ENCODE measurements at places on chromosomes 11 and 22.
A peak's percentile ranks its signal among the peaks of the same experiment; 100 is the strongest.

DNA sequence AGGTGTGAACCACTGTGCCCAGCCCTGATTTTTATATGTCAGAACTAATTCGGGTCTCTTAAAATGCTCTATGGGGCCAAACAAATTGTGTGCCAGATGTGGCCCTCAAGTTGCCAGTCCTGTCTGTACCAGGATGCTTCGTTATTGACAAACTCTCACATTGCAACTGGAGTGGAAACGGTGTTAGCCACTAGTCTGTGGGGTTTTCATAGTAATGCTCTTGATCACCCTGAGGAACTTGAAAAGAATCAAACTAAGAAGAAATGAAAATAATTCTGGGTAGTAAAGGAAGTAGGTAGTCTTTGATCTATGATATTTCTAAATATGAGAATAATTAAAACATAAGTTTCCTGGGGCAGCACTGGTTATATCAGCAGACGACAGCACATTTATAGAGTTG, 67.3 kb upstream of the ADSL start:
- no peak for DNase-seq

- DNase-seq, result no peak
These were observed 52.4 kb upstream of the CDON start for GRCh38 chr11:126115127-126115495.

- DNase-seq, result no peak
These were observed 38.6 kb downstream of the TMEM135 start for GRCh38 chr11:87076260-87076783.

- no peak for DNase-seq
These were observed 10.8 kb downstream of the ST3GAL4 start for GRCh38 chr11:126366064-126366822.

- DNase-seq, result no peak
These were observed 5.4 kb downstream of the ATXN10 start for GRCh38 chr22:45677063-45677462.

GRCh38 chr11:116339306-116340098, 433.3 kb downstream of the BUD13 start:
- DNase-seq, result no peak

DNA sequence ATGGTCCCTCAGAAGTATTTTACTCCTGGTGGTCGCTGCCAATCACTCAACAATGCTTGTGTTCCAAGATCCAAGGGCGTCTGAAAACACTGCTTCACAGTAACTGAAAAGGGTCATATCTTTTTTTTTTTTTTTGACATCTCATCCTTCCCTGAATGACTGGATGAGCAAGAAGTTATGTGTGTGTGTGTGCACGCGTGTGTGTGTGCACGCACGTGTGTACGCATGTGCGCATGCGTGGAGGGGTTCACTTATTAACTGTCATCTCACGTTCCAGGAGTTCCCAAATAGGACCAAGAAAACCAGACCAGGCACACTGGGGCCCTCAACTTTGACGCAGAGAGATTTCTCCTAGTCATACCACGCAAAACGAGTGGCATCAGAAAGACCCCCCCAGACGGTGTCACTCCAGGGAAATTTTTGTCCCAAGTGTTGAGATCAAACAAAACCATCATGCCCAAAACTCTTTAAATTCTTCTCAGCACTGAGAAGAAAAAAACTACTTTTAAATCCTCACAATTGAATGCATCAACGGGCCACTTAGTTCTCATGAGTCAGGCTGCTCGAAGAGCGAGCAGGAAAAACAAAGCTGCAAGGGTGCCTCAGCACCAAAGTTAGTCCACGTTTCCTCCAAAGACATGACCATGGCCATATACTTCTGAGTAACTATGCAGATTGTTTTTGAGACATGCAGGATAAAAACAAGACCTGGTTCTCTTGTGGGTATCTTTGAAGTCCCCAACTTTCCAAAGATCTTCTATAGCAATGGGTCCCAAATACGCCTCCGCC, 12.9 kb downstream of the MN1 start:
- no peak for DNase-seq

GRCh38 chr11:2781408-2782274, 81.8 kb upstream of the KCNQ1OT1 start:
- no peak for DNase-seq

GRCh38 chr22:49199224-49199623, 628.4 kb downstream of the BRD1 start:
- DNase-seq, result no peak

DNA sequence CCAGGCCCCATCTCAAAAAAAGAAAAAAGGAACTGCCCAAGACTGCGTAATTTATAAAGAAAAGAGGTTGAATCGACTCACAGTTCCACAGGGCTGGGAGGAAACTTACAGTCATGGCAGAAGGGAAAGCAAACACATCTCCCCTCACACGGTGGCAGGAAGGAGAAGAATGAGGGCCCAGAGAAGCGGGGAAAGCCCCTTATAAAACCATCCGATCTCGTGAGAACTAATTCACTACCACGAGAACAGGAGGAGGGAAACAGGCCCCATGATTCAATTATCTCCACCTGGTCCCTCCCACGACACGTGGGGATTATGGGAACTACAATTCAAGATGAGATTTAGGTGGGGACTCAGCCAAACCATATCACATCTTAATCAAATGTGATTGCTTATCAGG, 82.2 kb downstream of the BUD13 start:
- DNase-seq, result no peak

DNA sequence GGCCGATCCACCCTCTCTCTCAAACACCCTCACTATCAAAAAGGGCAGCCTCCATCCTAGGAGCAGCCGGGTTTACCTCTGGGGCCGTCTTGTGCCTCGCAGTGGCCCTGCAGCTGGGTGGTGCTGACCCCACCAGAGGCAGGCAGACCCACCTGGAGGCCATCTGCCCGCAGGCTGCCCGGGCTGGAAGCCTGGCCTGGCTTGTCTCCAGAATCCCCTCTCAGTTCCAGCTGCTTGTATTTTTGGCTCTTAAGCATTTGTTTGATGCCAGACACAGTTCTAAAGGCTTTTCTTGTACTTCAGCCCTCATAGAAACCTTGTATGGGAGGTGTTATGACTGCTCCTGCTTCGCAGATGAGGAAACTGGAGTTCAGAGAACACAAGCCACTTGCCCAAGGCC, 4.2 kb upstream of the NFAM1 start:
- DNase-seq, result no peak

GRCh38 chr11:125154378-125155099, 10.0 kb upstream of the PKNOX2 start:
- no peak for DNase-seq

DNA sequence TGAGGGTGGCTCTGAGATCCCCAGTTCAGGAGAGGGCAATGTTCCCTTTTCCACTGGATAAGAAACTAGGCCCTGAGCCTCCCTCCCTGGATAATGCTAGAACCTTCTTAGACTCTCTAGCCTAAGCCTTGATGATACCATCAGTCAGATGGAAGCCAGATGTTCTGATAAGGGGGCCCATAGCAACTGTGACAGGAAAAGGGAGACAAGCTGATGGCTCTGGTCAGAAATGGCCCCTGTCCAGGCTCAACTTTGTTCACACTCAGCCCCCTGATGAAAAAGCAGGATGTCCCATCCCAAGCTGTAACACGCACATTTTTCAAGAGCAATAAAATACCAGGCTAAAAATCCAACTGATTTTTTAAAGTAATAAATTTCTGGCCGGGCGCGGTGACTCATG, 7.2 kb upstream of the OAF start:
- peak; percentile 43 for DNase-seq

- no peak for DNase-seq
These were observed 62.9 kb upstream of the SPON1 start for GRCh38 chr11:13899603-13900002.

- DNase-seq, result no peak
These were observed 3.0 kb downstream of the OR8D4 start for GRCh38 chr11:123904932-123905331.

GRCh38 chr11:114285599-114285998, 10.6 kb upstream of the NNMT start:
- no peak for DNase-seq

DNA sequence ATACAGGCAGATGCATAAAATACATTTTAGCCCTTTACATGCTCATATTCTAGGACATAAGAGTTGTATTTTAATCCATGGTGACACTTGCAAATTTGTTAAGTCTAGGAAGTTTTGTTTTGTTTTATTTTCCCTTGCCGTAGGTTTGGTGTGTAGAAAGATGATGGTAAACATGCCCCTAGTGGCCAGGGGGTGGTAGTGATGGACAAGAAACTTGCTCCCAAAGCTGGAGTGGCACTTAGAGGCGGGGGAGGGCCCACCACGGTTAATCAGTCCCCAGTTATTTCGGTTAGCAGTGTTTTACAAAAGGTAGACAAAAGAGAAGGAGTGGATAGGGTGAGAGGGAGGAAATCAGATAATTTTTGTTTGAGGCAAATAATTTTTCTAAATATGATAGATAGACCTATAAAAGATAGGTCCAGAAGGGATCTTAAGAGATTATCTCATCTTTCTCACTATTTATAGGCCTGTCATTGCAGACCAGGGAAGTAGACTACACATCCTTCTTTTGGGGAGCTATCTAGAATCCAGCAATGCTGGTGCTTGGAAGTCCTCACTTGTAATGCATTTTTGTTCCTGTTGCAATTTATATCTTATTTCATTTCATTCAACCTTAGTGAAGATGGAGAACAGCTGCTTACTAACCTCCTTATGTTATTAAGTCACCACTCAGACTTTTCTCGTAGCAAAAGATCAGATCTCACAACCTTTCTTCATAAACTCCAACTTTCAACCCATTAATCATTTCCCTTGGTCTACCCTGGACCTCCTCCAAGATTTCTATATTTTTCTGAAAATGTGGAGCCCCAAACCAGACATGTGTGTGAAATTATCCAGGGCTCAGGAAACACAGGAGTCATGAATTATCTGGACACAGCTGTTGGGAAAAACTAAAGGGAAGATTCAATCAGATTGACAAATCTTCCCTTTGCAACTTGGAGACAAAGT, 5.9 kb upstream of the BDNF start:
- no peak for DNase-seq

GRCh38 chr11:130118636-130119387, 40.8 kb upstream of the ST14 start:
- no peak for DNase-seq

GRCh38 chr11:119686177-119686882, 42.7 kb downstream of the NECTIN1 start:
- DNase-seq, result no peak

DNA sequence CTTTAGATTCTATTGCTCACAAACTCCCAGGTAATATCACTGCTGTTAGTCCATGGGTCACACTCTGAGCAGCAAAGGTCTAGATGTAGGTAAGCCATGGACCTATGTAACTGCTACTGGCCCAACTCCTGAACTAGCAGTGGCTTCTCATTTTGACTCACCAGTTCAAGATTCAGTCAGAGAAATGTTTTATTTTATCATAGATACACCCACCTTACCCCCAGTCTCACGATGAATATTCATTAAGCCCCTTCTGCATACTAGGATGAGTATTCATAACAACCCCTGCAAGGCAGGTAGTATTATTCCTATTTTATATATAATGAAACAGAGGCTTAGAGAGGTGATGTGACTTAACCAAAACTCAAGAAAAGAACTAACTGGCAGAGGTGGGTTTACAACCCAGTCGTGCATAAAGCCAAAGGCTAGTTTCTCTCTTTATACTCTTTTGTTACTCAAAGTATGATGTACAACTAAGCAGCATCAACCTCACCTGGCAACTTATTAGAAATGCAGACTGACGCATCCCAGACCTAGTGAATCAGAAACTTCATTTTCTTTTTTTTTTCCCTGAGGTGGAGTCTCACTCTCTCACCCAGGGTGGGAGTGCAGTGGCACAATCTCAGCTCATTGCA, 957.6 kb upstream of the CCDC90B start:
- no peak for DNase-seq

DNA sequence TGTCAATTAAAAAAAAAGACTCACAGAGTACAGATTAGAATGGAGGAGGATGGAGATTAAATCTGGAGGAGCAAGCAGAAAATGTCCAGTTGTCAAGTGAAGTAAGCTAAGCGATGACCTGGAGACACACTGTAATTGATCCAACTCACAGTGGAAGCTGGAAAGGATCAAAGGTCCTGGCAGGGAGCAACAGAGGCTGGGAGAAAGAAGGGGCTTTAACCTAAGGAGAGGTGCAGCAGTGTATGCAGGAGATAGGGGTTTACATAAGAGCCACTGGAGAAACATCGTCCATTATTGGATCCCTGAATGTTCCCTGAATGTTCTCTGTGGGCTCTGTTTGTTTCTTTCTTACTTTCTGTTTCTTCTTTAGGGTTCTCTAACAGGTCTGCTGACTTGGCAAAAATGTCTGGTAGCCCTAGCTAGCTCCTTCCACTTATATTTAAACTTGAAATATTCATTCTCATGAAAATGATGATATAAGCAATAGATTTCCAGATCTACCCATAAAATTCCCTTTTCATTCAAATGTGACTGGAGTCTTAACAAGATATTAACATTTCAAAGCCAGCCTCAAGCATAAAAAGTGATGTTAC, 30.1 kb upstream of the CAT start:
- DNase-seq, result no peak

DNA sequence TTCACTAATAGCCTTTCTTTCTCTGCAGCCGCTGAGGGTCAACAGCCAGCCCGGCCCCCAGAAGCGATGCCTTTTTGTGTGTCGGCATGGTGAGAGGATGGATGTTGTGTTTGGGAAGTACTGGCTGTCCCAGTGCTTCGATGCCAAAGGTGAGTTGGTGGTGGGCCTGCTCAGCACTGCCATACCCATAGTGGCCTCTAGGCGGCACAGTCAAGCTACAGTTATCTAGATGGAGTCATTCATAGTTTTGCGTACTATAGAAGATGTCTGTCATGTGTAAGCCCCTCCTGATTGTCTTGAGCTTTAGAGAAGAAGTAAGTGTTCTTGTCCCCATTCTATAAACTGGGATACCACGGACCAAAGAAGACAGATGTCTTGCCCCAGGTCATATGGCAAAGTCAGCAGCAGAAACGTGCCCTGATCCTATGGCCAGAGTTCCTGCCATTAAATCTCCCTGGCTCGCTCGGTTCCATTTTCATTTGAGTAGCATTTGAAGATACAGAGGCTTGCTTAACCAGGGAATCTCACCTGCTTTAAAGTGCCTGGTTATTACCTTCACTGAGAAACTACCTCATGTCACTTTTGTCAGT, 42.1 kb upstream of the CRTAM start:
- DNase-seq, result no peak

DNA sequence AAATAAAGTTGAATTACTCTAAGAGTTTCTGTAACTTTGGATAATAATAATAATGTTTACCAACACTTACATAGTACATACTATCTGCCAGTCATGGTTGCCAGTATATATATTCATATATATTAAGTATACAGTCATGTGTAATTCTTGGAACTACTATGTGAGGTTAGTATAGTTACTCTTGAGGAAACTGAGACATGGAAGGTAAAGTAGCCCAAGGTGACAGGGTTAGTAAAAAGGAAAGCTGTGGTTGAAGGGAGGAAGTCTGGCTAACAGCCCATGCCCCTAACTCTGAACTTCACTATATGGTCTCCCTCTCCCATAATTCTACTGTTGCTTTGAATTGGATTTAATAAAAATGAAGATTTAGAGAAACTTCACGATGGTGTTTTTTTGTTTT, 24.9 kb downstream of the FDX1 start:
- DNase-seq, result no peak

DNA sequence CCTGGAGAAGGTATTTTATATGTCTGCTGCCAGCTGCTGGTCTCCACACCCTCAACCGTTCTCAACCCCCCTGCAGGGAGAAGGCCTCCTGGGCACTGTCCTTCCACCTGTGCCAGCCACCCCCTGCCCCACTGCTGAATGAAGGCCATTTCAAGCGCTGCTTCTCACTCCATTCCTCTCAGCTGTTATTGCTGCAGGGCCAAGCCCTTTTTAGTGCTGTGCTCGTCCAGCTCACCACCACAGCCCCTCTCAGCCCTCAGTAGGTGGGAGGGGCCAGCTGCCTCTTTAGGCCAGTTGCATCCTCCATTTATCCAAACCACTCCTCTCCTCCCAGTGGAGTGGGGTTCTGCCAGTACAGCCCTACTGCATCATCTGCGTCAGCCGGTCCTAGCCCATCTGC, 1.8 kb upstream of the WBP2NL start:
- DNase-seq, result no peak
